ENCODE measurements at places on chromosomes 13 and 19.

DNA sequence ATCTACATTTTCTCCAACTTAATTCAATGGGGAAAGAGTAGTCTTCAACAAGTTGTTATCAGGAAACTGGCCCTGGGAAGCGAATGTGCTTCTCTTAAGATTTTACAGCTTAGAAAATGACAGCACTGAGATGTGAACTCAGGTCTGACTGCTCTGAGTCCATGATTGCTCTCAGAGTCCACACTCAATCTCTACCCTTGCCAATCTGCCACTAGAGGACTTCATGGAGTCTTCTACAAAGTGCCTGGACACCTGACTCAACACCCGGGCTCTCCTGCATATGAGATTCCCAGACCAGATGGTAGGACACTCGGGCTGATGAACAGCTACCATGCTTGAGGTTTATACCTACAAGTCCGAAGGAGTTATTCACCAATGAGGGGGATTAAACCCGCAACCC is 74.8 kb downstream of the ABCC4 start:
- DNase-seq: no peak

GRCh38 chr19:48530066-48530720 is 18.6 kb upstream of the LMTK3 start:
- DNase-seq: no peak

GRCh38 chr19:5338656-5339197 is 1.9 kb downstream of the PTPRS start:
- DNase-seq: no peak

- no peak for DNase-seq
Measured at GRCh38 chr19:16901491-16902175, 12.8 kb downstream of the F2RL3 start.

- no peak for DNase-seq
Measured at GRCh38 chr19:42626181-42626580, 31.5 kb upstream of the CEACAM8 start.

DNA sequence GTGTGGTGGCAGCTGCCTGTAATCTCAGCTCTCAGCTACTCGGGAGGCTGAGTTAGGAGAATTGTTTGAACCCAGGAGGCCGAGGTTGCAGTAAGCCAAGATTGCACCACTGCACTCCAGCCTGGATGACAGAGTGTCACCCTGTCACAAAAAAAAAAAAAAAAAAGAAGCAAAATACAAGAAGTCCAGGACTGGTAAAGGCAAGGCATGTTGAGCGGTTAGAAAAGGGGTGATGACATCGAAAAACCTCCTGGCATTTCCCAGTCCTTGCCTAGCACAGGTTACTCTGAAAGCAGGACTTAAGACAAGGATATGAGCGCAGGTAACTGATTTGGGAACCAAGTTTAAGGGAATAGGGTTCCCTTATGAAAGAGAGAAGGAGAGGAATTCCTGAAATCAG is 2.5 kb upstream of the LILRB4 start:
- DNase-seq: no peak

- peak; percentile 0 for DNase-seq
Measured at GRCh38 chr19:56765137-56765536, 75.4 kb downstream of the PEG3 start.

DNA sequence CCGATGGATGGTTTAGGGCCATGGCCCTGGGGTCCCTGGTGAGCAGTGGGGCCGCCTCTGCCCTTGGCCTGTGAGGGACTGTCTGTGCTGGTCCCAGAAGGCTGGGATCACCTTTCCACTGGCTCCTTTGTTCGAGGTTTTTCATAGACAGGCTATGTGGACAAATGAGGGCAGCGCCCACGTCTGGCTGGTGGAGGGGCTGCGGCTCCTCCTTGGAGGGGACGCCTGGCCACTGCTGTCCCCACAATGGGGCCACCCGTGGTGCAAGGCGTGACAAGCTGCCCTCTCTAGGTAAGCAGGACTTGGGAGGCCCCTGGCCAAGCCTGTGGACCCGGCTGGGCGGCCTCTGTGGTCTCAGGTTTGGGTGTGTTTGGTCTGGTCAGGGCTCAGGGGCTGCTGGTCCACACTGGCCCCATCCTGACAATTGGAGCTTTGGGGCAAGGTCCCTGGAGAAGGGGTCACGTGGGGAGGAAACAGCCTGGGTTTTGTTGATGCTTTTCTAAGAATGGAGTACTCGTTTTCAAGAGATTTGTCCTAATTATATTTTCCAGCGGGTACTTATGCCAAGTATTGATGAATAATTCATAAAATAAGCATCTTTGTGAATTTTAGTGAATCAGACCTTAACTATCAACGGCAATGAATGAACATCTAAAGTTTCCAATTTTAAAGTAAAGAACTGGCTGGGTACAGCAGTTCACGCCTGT is 33.3 kb downstream of the MCF2L start:
- DNase-seq: no peak

DNA sequence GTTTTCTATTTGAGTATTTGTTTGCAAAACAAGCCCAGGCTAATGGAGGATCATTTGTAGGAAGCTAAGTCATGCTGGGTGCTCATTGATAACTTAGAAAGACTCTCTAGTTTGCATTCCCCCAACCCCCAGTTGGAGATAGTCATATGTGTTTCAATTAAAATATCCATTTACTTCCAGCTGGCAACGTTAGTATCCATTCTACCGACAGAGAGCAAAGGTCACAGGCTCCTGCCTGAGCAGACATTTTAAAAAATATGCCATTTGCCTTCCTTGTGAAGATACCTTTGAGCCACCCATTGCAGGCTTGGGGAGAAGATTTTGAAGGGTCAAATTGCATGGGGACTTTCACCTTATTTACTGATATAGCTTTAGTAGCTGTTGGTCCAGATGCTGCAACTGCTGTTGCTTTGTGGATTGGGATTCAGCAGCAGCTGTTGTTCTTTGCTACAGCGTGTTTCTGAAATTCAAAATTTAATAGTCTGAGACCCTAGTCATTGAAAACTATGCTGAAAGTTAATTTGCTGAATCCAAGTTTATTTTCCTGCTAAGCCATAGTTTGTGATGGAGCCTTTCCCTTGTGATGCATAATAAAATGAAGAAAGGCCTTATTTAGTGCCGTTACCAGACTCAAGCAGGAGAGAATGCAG is 335.1 kb downstream of the GPC6 start:
- DNase-seq: no peak

GRCh38 chr13:23385931-23386330 is 47.6 kb downstream of the SACS start:
- DNase-seq: no peak

DNA sequence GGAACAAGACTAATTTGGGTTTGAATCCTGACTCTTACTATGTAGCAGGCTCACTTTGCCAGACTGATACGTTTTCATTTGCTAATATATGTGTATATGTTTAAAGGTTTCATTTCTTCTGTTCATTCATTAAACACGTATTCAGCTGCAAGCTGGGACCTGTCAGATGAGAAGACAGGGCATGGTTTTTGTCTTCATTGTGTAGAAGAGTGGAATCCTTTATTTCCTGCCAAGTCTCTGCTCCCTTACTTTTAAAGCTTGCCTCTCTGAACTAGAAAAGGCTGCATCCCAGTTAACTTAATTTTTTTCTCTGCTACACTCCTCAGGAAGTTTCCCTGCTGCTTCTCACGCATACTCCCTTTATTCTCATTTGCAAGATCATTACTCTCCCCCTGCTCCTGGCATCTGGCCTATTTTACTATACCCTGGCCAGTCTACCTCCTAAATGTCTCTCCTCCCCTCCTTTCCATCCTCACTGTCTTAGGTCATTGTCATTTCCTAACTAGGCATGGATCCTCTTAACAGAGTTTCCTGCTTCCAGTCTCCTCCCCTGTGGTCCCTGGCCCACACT is 141.0 kb upstream of the TMTC4 start:
- peak; percentile 5 for DNase-seq

DNA sequence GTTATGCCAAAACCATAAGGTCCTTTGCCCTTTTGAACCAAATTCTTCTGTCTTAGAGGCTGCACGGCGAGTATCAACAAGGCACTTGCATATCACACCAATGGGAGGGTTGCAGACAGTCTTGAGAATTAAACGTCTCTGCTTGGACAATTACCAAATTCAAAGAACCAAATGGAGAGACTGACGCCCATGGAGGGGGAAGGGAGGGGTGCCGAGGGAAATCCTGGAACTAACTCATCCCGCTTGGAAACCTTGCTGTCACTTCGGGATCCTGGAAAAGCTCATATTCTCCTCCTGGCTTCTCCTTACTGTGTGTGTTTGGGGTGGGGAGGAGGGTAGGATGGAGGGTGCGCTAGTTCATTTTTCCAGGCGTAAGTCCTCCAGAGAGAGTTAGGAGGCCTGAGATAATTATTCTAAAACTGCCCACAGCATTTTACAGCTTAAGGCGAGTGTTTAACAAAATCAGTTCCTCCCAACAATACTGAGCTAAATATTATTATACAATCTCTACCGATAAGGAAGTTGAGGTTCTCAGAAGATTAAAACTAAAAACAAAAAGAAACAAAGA is 425.1 kb downstream of the TSHZ3 start:
- DNase-seq: no peak

- DNase-seq: no peak
Measured at GRCh38 chr19:37333457-37333856, 37.4 kb upstream of the ZNF527 start.

GRCh38 chr13:33684874-33685273 is 133.1 kb upstream of the RFC3 start:
- DNase-seq: no peak

DNA sequence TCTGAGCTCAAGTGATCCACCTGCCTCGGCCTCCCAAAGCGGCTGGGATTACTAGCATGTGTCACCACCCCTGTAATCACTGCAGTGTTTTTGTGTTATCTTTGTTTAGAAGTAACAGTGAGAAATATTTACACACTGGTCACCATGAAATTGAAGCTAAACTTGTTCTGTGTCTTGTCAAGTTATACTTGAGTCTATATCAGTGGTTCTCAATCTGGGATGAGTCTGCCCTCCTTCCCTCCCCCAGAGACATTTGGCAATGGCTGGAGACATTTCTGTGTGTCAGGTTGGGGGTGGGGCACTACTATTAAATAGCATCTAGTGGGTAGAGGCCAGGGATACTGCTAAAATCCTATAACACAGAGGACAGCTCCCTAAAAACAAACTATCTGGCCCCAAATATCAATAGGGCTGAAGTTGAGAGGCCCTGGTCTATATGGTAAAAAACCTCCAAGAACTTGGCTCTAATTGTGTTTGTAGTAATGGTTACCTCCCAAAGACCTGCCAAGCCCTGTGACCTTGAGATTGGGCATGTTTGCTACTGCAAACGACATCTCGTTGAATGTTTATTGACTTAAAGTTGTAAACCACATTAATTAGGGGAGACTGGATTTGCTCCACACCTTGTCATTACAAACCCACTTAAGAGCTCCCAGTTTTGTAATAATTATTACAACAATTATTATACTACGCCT is 6.9 kb downstream of the CTU1 start:
- DNase-seq: peak; percentile 76

DNA sequence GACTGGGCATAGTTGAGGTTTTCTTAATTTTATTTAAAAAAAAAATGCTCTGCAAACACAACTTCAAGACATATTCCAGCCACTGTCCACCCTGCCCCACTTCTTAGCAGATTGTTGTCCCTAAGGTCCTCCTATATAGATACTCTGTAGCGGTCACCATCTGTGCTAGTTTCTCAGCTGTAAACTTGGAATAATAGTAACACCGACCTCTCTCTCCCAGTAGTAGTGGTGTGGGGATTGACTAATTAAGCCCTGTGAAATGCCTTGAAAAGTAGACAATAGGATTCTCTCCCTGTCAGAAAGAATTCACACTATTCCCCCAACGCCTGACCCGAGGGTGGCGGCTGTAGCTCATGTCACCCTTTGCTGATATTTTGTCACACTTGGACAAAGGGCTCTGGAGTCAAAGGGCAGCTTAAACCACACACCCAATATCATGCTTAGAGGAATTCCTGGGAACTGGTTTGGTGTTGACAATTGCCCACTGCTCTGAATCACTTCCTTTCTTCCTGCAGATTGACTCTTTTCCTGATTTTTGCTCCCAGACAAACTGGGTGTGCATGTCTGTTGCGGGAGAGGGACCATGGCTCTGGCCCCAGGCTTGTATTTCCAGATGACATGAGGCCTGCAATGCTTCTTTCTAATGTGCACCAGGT is 9.2 kb upstream of the SERP2 start:
- peak; percentile 20 for DNase-seq

DNA sequence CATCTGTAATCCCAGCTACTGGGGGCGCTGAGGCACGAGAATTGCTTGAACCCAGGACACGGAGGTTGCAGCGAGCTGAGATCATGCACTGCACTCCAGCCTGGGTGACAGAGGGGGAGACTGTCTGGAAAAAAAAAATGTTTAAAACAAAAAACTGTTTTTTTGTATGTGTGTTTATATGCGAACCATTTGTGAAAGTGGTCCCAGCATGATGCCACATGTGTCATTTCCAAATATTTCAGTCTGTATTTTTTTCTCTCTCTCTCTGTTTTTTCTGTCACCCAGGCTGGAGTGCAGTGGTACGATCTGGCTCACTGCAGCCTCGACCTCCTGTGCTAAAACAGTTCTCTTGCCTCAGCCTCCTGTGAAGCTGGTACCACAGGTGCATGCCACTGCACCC is 37.4 kb downstream of the SAE1 start:
- DNase-seq: no peak

GRCh38 chr13:82036602-82037001 is 1695.7 kb upstream of the SPRY2 start:
- no peak for DNase-seq

DNA sequence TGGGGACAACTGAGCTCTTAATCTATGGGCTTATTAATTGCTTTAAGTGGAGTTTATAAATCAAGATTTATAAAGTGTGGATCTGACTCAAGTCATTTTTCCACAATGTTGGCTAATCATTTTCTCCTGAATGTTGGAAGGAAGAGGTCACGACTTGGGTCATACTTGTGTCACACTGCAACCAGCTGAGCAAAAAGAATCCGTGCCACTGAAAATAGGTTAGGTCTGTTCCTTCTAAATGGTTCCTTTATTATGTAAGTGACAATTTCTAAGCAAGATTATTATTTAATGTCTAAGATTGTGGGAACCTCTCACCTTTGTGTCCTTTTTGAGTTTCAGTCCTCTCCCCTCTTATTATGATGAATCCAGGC is 178.6 kb downstream of the SHISA2 start:
- DNase-seq: no peak

GRCh38 chr13:96700657-96701056 is 293.6 kb downstream of the OXGR1 start:
- DNase-seq: no peak

DNA sequence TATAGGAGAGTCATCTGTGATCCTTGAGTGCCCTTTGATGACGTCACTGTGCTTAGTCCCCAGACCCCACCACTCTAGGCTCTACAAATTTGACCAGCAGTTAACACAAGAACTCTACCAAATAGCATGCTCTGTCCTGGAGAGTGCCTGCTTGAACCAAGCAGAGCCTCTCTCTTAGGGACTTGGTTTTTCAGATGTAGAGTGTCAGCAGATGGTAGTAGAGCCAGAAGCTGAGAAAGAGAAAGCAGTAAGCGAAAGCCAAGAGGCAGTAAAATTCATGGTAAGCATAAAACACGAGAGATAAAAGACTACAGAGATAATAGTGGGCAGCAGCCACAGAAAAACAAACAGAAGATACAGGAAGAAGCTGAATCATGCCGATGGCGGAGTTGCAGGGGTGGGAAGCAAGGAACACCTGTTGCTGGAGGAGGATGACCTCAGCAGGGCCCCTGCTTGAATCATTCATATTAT is 193.3 kb downstream of the SLC7A1 start:
- DNase-seq: peak; percentile 71

GRCh38 chr19:44212866-44213346 is 574 bp downstream of the ZNF227 start:
- DNase-seq: peak; percentile 28

Measured in fibroblast of villous mesenchyme (primary cell).